IPS DF 6.9 (cell line): ENCODE measurements at places on chromosomes 5 and 9.

DNA sequence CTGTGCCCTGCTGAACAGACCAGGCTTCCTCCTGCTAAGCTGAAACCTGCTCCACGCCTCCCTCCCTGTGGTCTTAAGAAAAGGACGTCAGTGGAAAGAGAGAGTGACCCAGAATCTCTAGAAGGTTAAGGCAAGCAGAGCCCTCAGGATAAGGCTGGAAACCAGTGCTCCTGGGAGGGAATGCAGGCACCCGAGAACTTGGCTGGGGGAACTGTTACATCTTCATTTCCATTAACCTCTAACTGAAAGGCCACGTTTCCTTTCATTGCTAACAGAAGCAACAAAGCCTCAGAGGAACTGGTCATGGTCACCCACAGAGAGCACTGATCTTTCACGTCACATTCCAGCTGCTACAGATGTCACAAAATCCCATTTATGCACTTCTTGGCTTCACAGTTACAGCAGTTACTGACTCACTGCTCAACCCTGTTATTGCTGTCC lies 26.1 kb upstream of the AKNA start:
- H3K4me1 ChIP-seq = peaks cover 5% of the 10 kb centered on the region; the same call in 1 of the 2 replicates
- H3K27me3 ChIP-seq = no peaks in the 10 kb centered on the region
- H3K36me3 ChIP-seq = no peaks in the 10 kb centered on the region

DNA sequence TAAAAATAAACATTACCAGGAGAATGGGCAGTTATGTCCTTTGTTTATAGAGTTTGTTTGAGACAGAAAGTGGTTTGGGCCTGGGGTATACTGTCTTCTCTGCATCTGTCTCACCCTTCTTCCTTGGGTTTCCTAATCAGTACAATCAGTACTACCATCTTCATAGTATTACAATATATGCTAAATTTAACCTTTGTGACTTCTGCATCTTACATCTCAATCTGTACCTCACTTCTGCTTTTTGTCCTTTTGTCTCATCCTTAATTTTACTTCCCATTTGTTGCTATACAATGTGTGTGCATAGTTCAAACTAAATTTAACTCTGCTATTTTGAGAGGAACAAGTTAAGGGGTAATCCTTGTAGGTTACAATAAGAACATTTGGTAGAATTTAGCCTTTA lies 19.6 kb downstream of the FBXO38 start:
- no peak for DNase-seq
- no peaks in the 10 kb centered on the region; the same call in 1 of the 2 replicates for H3K4me1 ChIP-seq
- H3K36me3 ChIP-seq = no peaks in the 10 kb centered on the region; the same call in 1 of the 2 replicates
- no peaks in the 10 kb centered on the region for H3K27me3 ChIP-seq
- H3K4me3 ChIP-seq = no peak overlapping the region

- no peak overlapping the region for H3K27ac ChIP-seq
- no peak for DNase-seq
- H3K4me3 ChIP-seq = no peak overlapping the region
- H3K36me3 ChIP-seq = no peaks in the 10 kb centered on the region
Measured at GRCh38 chr9:82106536-82106935, 118.0 kb downstream of the SPATA31D1 start.

- peaks cover 4% of the 10 kb centered on the region; the same call in 1 of the 2 replicates for H3K36me3 ChIP-seq
- DNase-seq = no peak
- H3K27me3 ChIP-seq = no peaks in the 10 kb centered on the region
- no peak overlapping the region for H3K27ac ChIP-seq
- no peak overlapping the region for H3K4me3 ChIP-seq
Measured at GRCh38 chr9:113585085-113585442, 121.5 kb downstream of the RGS3 start.

- no peaks in the 10 kb centered on the region for H3K36me3 ChIP-seq
- no peak for DNase-seq
- no peak overlapping the region for H3K27ac ChIP-seq
- no peaks in the 10 kb centered on the region for H3K27me3 ChIP-seq
Measured at GRCh38 chr5:150584556-150585335, 55.7 kb upstream of the SYNPO start.
